ENCODE measurements at places on chromosomes 12 and 14.

- no peak for DNase-seq
Measured at GRCh38 chr12:66862356-66862985, 183.6 kb upstream of the GRIP1 start.

DNA sequence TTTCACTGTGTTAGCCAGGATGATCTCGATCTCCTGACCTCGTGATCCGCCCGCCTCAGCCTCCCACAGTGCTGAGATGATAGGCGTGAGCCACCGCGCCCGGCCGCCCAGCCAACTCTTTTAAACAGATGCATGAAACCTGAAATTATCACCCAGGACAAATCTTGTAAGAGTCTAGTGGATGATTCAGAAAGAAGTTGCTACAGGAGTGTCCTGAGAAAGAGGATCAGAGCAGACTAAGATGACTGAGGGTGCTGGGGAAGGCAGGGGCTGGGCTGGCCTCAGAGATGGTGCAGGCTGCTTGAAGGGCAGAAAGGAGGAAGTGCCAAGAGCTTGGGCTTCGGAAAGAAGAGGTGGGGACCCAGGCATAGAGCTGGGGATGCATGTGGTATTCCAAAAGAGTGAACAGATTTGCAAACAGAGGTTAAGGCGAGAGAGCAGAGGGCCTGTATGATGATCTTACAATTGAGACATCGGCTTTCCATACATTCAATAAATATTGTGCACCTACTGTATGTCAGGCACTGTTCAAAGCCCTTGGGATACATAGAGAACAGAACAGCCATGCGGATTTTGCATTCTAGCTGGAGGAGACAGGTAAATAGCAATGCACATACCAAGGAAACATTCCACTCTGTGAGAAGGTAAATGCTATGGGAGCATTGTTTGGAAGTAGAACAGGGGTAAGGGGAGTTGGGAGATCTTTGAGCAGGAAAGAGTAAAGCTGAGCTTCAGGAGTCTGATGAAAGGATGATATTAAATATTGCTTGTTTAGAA lies 7.4 kb upstream of the CD9 start:
- DNase-seq, result no peak

DNA sequence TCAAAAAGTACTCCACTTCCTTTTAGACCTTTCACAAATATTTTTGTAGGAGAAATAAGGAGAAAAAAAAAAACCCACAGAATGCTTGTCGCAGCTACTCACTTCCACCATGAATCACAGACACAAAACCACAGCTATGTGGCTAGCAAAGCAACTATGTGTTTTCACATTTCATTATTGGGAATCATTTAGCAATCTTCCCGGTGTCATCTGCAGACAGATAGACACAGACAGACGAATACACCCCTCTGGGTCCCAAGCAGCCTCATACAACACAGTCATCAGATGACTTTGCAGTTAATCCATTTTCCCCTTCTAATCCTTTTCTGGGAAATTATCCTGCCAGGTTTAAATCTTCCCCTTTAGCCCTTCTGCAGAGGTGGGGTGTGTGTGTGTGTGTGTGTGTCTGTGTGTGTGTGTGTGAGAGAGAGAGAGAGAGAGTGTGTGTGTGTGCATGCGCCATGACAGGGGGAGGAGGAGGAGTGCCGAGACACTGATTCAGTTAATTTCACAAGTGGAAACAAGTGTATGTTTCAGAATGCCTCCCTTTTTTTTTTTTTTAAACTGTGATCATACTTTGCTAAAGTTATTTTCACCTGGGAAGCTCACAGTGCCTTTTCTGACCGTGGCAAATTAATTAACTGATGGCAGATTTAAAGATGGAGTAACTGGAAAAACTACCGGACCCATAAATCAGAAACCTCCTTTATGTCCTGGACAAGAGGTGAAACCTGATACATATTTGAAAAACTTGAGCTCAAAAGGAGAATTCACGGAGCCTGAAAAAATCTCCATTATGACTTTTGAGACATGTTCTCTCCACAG lies 39.9 kb downstream of the LTBP2 start:
- no peak for DNase-seq

DNA sequence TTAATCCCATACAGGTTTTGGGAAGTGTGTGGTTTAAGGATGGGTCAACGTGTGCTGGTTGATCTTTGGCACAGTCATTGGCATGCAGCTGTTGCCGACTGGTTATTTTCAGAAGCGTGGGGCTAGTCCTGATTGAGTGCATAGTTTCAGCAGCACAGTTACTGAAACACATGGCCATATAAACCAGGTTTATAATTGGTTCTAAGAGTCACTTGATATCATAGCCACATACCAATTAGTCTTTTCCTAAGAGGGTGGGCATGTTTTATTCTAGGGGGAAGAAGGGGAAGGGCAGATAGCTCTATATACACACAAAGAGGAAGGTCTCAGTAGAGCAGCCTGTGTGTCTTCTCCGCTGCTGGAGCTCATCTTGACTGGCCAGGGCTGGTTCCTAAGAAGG lies 11.0 kb upstream of the RPS6KL1 start:
- DNase-seq, result no peak

DNA sequence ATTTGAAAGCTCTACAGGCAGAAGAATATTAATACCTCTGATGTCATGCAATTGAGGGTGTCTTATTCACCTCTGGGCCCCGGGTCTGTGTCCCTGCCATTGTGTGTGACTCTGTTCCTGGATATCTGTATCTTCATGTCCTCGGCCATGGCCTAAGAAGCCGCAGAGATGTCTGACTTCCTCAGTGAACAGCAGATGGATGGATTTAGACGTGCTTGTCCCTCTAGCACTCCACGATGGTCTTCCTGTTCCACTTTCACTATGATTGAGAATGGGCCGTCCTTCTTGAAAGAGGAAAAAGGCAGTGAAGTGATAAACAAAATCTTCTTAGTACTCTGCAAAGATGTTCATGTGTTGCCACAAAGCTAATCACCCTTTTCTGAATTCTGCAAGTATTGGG lies 217.4 kb downstream of the SLC41A2 start:
- DNase-seq, result peak; percentile 40

DNA sequence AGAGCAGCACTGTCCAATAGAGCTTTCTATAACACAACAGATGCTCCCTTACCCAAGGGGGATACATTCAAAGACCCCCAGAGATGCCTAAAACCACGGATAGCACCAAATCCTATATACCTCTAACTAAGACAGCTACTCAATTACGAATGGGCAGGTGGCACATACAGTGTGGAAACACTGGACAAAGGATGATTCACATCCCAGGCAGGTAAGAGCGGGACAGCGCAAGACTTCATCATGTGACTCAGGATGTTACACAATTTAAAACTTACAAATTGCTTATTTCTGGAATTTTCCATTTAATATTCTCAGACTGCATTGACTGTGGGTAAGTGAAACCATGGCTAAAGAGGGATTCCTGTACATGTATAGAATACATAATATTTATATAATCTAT lies 5.5 kb upstream of the HCFC2 start:
- no peak for DNase-seq

DNA sequence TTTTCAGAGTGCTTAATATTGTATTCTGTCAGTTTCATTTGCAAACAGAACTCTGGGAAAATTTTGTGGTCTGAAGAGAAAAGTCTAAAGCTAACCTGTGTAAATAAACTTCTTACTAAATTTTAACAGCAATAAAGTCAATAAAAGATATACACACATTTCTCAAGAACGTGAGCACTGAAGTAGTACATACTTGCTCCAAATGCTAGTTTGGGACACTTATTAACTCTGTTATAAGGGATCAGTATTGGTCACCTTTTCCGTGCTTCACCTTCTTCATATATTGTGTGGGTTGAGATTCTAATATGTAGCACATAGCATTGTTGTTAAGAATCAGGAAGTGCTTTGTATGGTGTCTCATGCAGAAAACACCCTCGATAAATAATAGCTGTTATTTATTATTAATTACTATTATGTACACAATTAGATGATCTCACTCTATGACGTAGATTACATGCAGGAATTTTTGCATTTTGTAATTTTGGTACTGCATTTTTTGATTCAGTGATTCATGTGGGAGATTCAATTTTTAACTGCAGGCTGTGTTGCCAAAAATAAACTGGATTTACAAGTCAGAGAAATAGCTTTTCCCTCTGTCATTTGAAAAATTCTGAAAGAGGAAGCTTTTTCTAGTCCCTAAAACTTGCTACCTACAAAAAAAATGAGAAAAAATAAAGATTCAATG lies 300.9 kb downstream of the ACSS3 start:
- no peak for DNase-seq

GRCh38 chr12:101051901-101052550 lies 158.0 kb downstream of the SLC5A8 start:
- DNase-seq, result no peak

- DNase-seq, result no peak
Measured at GRCh38 chr12:67459173-67459572, 189.4 kb upstream of the DYRK2 start.

- DNase-seq, result no peak
Measured at GRCh38 chr12:120314220-120314619, 12.1 kb downstream of the SIRT4 start.

- DNase-seq, result no peak
Measured at GRCh38 chr14:30227876-30228275, 300.2 kb upstream of the PRKD1 start.

- DNase-seq, result no peak
Measured at GRCh38 chr14:100842799-100843198, 16.9 kb downstream of the MEG3 start.

- DNase-seq, result no peak
Measured at GRCh38 chr14:36099619-36100018, 76.9 kb downstream of the PTCSC3 start.

- DNase-seq, result no peak
Measured at GRCh38 chr12:1915082-1915968, 3.1 kb downstream of the CACNA2D4 start.

- DNase-seq, result no peak
Measured at GRCh38 chr14:56998728-56999127, 188.4 kb upstream of the OTX2 start.

DNA sequence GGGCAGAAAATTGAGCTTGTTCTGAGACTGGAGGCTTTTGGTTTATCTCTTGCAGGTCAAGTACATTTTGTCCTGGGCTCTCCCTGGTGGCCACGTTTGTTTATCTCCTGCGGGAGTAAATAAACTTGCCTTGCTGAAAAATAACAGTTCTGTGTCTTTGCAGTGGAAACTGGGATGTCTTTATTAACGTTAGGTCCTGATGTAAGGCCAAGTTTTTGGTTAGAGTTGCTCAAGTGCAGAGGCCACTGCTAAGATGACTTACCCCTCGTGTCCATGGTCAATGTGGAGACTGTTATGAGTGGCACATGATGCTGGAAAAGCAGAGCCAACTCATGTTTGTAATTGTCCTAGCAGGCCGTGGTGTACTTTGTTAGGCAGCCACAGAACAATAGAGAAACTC lies 3.8 kb downstream of the PTPN11 start:
- peak; percentile 77 for DNase-seq

GRCh38 chr14:85037411-85037810 lies 492.5 kb upstream of the FLRT2 start:
- no peak for DNase-seq

DNA sequence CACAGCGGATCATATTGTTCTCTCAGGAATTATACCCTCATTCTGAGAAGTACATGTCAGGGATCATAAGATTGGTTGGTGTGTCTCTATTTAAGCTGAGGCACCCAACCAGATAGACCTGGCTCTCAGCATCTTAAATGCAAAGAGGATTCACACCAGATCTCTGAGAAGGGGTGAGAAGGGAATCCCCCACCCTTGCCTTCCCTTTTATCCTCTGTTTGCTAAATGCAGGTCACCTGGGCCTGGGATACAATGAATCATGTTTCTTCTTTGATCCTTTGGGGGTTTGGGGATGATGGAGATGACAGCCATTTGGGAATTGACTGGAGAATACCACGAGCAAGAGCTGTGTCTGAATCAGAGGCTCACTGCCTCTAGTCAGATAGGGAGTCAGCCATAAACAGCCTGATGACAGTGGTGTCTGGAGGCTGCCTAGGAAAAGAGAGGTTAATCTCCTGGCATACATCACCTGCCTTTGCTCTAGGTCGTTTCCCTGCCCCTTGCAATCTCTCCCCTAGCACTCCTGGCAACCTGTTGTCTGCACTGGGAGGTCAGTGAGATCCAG lies 11.2 kb upstream of the PDE1B start:
- no peak for DNase-seq

DNA sequence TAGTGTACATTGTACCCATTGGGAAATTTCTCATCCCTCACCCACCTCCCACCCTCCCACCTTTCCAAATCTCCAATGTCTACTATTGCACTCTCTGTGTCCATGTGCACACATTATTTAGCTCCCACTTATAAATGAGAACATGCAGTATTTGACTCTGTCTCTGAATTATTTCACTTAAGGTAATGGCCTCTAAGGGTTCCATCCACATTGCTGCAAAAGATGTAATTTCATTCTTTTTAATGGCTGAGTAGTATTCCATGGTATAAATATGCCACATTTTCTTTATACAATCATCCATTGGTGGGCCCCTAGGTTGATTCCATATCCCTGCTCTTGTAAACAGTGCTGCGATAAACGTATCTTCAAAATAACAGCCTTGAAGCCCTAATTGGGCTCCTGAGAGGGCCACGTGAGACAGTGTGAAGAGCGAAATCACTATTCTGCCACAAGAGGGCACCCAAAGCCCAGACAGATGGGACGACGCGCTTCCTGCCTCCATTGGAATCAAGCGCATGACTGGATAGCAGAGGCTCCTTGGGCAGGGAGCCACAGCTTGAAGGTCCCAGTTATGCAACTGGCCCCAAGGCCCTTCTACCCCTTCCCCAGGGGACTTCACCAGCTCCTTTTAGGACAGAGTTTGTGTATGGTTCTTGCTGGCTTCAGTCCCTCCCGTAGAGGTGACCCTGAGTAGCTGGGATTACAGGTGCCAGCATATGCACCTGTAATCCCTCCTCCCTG lies 21.3 kb upstream of the CD27 start:
- DNase-seq, result peak; percentile 90

DNA sequence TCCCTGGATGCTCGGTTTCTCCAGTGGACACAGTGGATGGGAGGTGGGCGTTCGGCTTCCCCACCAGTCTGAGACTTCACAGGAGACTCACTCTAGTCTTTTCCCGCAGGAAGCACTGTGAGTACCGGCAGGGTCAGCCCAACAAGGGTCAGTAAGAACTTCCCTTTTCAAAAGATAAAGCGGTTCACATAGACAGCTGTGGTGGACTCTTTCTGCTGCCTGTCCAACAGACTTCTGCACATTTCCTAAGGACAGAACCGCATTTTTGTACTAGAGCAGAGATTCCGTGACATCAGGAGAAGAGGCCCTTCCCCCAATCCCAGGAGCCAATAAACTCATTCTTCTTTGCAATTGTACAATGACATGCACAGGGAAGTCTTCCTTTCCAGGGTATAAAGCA lies 10.4 kb downstream of the LTBR start:
- DNase-seq, result no peak

GRCh38 chr14:100239211-100239839 lies 381 bp downstream of the YY1 start:
- no peak for DNase-seq

DNA sequence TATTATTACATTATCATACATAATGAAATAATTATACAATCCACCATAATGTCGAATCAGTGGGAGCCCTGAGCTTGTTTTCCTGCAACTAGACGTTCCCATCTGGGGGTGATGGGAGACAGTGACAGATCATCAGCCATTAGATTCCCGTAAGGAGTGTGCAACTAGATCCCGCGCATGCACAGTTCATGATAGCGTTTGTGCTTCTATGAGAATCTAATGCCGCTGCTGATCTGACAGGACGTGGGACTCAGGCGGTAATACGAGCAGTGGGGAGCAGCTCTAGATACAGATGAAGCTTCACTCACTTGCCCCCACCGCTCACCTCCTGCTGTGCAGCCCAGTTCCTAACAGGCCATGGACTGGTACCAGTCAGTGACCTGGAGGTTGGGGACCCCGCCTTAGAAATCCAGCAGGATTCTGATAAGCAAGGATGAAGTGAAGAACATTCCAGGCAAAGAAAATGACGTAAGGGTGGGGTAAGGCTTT lies 204.6 kb downstream of the ETV6 start:
- no peak for DNase-seq
